ENCODE measurements at places on chromosomes 2 and 18. TPM values are rescaled to one million over a fixed set of nuclear protein-coding genes. Genes with fewer than 3 reads are reported as not detected.

DNA sequence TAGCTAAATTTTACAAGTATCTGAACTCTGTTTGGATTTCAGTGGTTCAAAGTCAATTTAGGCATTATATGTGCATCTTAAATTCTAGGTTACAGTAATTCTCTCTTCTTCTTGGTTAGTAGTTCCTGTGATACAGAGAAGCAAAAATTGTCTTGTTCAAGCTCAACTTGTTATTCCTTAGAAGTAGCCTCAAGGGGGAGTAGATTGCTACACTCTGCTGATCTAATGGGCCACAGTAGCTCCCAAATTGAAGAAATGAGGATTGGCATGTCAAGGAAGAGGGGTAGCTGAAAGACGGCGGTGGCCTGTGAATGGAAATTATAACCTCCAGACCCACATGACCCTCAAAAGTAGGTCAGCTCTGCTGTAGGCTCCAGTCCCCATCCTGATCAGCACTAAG lies 334.7 kb downstream of the HRH4 start:
- no peaks in the 10 kb centered on the region for H3K36me3 ChIP-seq
- H3K4me3 ChIP-seq, result no peak overlapping the region
- H3K27me3 ChIP-seq, result no peaks in the 10 kb centered on the region
- no peak for DNase-seq

DNA sequence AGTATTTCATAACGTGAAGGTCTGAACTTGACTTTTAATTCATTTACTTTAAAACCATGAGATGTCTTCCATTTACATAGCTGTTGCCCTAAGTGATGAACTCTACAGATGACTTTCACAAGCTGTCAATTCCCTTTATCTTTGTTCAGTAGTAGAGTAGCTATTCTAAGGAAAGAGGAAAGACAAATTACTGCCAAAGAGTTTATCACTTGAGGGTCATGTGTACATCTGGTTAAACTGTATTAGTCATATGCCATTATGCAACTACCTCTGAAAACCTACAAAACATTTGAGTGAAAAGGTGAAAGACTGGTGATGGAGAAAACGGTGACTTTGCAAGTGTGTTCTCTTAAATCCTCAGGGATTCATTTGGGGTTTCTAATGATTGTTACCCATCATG lies 763.9 kb downstream of the TMEM182 start:
- H3K4me1 ChIP-seq, result no peaks in the 10 kb centered on the region
- no peak for DNase-seq
- H3K36me3 ChIP-seq, result no peaks in the 10 kb centered on the region
- no peaks in the 10 kb centered on the region for H3K27me3 ChIP-seq

The ANKRD29 gene
- total RNA-seq, result 14.4 TPM

- no peak overlapping the region for H3K27ac ChIP-seq
- DNase-seq, result no peak
- H3K27me3 ChIP-seq, result no peaks in the 10 kb centered on the region
Measured at GRCh38 chr2:96409081-96409819, 73.7 kb downstream of the NCAPH start.

The ANKRD62 gene
- total RNA-seq, result 0.06 TPM

GRCh38 chr2:155997538-155997937 lies 335.0 kb downstream of the NR4A2 start:
- H3K36me3 ChIP-seq, result no peaks in the 10 kb centered on the region
- no peak overlapping the region for H3K27ac ChIP-seq
- H3K4me3 ChIP-seq, result no peak overlapping the region
- no peak for DNase-seq

The MAP3K19 gene
- total RNA-seq, result not detected
